Stimulated activated CD8-positive, alpha-beta memory T cell treated with anti-CD3 and anti-CD28 coated beads, Interleukin-7, amount 100 ng/mL, for 4 hours (primary cell): ENCODE measurements at places on chromosomes 6 and 20.

DNA sequence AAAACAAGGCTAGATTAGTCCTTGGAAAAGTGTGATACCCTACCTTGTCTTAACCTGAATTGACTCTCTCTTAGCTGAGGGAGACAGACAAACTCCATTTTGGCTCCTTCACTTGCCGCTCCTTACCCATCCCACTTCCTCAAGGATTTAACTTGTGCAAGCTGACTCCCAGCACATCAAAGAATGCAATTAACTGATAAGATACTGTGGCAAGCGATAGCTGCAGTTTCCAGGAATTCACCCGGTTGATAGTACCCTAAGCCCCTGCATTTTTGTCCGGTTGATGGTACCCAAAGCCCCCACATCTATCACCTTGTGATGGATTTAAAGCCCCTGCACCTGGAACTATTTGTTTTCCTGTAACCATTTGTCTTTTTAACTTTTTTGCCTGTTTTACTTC is 1.9 kb upstream of the SERINC3 start:
- no peak for DNase-seq

GRCh38 chr6:170108456-170108855 is 182.4 kb downstream of the DLL1 start:
- DNase-seq, result no peak

DNA sequence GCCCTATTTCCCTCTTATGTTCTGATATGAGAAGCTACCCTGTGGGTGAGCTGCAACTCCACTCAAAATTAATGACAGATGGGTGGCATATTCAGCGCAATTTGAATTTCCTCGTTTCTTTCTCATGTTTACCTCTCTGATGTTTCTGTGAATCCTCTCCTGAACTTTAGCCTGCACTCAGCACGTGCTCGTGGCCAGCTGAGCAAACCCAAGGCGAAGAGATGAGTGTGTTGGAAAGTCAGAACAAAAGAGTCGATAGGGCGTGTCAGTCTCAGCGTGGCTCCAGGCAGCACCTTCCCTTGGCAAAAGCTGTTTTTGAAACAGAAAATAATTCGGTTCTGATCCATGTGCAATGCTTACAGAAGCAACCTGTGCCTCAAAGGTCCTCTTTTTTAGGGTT is 226.1 kb upstream of the GMDS start:
- DNase-seq, result no peak

GRCh38 chr6:24710519-24711303 is 8.2 kb downstream of the C6orf62 start:
- no peak for DNase-seq

GRCh38 chr6:132763269-132763668 is 5.6 kb upstream of the VNN2 start:
- DNase-seq, result peak; percentile 12
